ENCODE measurements at places on chromosomes 3 and 15.

GRCh38 chr3:141249041-141249440, 17.4 kb downstream of the PXYLP1 start:
- DNase-seq: no peak

- no peak for DNase-seq
Observed at GRCh38 chr3:141557961-141558706, 71.3 kb downstream of the RASA2 start.

DNA sequence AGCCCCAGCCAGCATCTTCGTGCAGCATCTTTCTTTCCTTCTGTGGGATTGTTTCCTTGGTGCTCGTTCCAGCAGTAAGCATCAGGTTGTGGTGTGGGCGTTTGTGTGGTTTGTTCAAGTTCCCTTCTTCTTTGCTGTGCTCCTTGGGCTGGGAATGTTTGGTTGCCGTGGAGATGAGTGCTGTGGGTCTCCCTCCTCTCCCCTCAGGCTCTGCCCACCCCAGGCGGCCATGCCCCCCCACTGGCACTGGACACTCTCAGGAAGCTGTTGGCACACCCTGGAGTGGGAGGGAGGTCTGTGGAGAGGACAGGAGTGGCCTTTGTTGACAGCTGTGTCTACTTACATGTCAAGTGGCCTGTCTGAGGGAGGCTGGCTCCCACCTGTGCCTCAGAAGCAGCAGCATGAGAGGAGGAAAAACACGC, 46.5 kb upstream of the SACM1L start:
- no peak for DNase-seq

DNA sequence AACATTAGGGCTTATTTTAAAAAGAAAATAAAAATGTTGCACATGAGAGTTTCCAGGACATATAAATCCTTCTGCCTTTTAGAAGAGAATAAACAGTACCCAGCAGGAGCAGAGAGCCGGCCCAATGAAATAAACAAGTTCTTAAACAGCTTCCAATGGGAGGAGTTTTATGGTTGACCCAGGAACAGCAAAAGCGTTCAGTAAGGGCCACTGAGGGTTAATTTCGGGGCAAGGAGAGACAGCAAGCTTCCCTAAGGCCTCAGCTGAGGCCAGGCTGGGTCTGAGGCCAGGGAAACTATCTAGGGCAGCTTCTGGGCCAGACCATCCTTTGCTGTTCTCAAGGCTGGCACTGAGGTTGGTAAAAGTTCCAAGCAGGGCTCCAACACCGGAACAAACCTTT, 3.4 kb downstream of the PDZRN3 start:
- DNase-seq: no peak

- DNase-seq: peak; percentile 32
Observed at GRCh38 chr3:188137051-188137450, 16.9 kb upstream of the LPP start.

DNA sequence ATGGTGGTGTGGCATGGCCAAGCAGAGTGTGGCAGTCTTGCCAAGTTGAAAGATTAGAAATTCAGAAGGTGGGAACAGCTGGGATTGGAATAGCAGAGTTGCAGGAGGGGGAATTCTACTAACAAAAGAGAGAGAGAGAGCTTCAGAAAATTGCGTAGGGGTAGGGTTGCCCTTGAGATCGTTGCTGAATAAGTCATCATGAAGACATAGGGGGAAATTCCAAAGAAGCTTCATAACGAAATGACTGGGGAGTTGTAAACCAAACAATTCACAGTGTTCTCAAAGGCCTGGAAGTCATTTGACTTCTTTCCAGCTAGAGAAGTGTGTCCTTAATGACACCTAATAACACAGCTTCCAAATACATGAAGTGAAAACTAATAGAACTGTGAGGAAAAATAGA, 26.3 kb upstream of the TIPARP start:
- no peak for DNase-seq

GRCh38 chr3:144029769-144030168, 58.1 kb downstream of the DIPK2A start:
- DNase-seq: no peak
